ENCODE measurements at places on chromosomes 12 and 14.
A peak's percentile ranks its signal among the peaks of the same experiment; 100 is the strongest.

DNA sequence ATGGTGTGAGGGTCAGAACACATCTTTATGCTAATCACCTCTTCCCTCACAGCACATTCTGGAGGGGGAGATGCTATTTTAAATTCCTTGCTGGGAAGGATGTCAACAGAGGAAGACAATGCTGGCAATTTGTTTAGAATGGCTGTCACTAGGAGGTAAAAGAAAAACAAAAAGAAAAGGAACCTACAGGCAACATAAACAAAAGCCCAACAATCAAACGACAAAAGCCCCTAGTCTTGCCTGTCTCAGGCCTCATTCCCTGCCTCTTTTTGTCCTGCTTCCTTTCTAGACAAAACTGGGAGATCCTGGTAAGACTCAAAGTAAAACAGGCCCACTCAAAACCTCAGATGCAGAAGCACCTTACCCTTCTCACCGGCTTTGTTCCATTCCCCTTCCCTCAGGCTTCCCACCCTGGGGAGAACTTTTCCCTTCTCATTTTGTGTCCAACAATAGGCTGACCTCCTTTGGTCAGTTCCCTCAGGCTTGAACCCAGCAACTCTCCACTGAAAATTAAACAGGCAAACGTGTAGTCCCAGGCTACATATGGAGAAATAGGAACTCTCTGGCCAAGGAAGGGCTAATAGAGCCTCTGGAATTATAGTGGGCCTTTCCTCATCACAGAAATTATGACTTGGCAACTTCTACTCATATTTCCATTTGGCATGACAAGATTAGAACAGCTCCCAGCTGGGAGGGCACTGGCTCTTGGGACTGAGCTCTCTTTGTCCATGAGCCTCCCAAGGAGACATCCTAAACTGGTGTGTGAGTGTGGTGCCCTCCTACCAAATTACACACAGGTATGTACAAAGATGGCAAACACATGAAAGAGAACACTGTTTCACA is 193.0 kb downstream of the MON2 start:
- DNase-seq = no peak

GRCh38 chr12:124422570-124423523 is 128.0 kb downstream of the RFLNA start:
- peak; percentile 82 for DNase-seq

GRCh38 chr12:116434155-116435011 is 124.8 kb upstream of the MAP1LC3B2 start:
- peak; percentile 93 for DNase-seq

DNA sequence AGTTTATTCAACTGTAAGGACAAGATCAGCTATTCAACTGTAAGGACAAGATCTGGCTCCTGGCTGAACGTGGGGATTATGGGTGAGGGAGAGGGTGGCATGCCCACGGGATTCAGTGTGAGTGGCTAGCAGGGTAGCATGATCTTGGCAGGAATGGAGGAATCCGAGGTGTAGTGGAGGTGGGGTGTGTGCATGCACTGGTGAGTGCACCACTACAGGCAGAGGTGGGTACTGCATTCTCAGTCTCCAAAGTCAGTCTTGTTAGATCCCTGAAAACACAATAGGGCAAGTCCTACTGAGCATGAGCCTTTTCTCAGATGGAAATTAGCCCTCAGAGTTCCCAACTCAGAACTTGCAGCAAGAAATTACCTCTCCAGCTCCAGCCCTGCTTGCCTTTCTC is 32.2 kb upstream of the DCD start:
- DNase-seq = no peak

DNA sequence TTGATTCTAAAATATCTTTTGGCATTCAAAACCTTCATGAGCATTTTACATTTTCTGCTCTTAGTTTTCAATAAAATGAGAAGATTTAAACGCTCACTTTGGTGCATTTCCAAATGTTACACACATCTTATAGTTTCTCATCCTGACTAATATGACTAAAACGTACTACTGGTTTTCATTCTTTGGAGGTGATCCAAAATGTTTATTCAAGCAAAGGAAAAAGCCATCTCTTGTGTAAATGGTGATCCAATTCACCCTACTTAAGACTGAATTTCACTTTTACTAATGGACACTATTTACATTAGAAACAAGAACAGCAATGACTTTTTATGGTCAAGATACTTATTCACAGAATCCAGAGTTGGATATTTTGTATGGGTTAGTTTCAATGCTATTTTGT is 86.6 kb downstream of the KITLG start:
- peak; percentile 93 for DNase-seq

DNA sequence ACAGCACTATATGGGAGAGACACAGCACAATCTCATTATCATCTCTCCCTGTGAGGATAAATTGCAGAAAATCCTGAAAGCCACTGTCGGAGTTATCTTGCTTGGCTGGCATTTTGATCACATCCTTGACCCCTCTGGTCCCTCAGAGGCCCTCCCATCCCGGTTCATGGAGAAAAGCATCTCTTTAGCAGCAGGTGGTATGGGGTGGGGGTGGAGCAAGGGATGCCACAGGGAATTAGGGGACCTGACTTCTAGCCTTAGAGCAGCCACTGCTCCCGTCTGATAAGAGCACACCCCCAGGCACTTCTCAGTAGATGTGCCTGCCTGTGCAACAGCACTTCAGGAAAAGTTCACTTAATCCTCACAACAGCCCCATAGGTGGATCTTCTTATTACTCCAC is 38.6 kb downstream of the GRIN2B start:
- DNase-seq = no peak

- DNase-seq = no peak
Measured at GRCh38 chr12:112239020-112239419, 113.7 kb downstream of the TRAFD1 start.

DNA sequence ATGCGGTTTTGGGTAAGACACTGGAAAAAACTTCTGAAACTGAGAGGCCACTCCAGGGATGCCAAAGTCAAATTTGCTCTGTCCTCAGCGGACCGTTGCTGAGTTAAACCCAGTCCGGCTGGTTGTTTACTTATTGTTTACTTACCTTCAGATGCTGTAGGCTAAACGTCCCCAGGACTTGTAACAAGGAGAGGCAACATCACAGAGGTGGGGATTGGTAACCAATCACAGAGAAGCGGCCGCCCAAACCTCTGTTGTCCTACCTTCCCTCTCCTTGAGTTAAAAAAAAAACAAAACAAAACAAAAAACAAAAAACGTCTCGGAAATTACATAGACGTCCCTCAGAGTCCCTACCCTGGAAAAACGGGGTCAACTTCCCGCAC is 380 bp downstream of the ANO2 start:
- DNase-seq = no peak

- no peak for DNase-seq
Measured at GRCh38 chr14:59284059-59284458, 95.6 kb downstream of the DAAM1 start.

DNA sequence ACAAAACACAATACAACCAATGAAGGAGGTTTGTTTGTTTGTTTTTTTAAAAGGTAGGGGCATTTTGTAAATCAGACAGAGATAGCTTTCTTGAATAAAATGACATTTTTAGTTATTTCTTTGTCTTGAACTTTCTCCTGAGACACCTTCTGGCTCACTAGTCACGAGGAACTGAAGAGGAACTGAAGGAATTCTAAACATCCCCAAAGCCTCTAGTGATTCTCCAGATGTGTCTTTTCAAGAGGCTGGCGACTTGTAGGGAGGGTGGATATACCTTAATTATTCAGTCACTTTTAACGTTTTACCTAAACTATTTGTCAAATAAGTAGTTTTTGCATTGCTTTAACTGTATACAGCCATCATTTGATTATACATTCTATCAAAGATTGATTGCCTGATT is 211.2 kb upstream of the LRIG3 start:
- DNase-seq = no peak

DNA sequence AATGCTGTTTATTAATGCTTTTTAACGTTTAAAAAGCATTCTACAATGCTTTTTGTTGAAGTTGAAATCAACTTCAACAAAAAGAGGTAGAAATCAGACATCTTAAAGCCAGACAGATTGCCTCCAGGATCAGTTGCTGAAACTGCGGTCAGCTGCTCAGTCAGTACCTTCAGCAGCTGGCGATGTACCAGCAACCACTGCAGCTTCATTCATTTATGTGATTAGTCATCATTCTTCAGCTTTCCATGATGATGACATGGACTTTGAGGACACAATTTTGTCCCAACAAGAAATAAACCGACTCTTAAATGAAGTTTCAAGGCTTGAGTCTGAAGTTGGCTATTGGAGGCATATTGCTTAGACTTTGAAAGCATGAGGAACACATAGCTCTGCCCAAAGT is 31.5 kb upstream of the NUAK1 start:
- DNase-seq = peak; percentile 87

DNA sequence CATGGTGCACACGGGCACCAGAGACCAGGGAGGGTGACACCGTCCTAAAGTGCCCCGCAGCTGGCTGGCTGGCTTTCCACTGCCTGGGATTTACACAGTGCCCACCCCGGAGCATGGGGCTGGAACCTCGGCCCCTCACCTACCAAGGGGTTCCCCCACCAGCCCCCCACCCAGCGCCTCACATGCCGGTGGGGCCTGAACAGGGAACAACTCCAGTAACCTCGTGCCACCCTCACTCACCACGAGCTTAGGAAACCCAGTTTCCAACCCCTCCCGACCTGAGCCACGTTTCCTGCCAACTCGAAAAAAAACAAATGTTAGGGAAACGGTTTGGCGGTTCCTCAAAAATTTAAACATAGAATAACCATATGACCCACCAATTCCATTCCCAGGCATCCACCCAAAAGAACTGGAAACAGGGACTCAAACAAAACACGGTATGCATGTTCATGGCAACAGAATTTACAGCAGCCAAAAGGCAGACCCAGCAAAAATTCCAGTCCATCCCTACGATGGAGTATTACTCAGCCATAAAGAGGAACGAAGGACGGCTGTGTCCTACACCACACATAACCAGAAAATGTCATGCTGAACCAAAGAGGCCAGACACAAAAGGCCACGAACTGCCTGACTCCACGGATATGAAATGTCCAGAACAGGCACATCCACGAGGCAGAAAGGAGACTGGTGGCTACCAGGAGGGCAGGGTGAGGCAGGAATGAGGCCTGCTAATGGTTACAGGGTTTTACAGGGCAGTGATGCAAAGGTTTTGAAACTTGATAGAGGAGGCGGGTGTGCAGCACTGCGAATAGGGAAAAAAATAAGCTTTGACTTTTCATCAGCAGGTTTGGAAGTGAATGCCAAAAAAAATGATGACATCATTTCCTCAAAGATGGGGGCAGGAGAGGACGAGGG is 68.9 kb downstream of the NCOR2 start:
- DNase-seq = peak; percentile 81

DNA sequence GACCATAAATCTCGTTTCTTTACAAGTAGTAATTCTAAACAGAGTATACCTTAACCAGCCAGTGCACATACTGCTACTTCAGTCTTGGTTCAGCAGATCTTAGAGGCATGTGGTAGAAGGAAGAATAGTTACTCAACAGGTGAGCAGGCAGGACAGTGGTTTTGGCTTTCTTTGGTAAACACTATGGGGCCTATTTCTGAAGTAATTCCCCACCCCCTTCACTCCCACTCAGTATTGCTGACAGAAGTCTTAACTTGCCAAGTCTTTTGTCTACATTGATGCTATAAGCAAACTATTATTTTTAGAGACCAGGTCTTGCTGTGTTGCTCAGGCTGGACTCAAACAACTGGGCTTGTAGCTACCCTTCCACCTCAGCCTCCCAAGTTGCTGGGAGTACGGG is 68.5 kb downstream of the FBXO34 start:
- DNase-seq = no peak

DNA sequence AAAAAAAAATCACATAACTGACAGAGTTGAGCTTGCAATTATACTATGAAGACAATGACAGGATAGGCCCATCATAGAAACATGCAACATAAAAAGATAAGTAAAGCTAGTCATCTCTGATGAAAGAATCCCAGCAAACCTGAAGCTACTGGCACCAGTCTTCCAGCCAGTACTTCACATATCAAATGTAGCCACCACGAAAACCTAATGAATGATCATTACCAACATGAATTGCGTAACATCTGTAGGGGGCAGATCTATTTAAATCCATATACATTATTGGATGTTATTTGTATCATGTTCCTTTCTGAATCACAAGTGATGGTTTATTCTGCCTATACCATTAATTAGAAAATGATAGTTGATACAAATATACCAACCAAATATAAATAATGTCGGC is 73.9 kb downstream of the BCAT1 start:
- no peak for DNase-seq

- DNase-seq = no peak
Measured at GRCh38 chr12:93882763-93883162, 205.6 kb downstream of the CRADD start.

DNA sequence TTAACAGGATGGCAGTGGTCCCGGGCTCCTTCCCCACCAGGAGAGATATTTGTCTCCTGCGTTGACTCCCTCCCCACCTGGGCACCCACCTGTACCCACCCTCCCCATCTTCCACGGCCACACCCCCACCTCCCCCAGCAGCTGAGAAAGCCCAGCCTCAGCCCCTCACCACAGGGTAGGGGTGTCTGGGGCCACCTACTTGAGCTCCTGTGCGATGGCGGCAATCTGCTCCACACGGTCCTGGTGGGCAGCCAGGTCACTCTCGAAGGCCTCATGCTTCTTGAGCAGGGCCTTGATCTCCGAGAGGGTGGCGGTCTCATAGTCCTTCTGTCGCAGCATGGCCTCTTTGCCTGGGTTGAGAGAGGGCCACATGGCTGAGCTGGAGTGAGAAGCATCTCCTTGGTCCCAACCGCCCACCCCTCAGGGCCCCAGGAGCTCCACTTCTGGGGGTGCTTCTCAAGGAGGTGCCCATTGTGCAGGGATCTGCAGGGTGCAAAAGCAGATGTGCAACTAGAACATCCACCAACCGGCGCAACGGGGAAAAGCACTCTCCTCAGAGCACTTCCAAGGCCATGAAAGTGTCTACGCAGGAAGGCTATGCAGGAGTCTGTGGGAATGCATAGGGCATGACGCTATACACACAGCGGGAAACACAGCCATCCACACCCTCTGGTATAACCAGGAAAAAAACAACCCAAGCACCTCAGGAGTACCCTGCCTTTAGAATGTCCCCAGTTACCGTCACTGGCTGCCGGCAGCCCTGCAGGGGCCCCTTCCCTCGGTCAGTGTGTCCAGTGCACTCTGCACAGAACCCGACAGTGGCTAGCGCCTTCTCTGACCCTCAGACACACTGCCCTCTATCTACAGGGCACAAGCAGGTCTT is 92.6 kb upstream of the ZFP36L1 start:
- no peak for DNase-seq

DNA sequence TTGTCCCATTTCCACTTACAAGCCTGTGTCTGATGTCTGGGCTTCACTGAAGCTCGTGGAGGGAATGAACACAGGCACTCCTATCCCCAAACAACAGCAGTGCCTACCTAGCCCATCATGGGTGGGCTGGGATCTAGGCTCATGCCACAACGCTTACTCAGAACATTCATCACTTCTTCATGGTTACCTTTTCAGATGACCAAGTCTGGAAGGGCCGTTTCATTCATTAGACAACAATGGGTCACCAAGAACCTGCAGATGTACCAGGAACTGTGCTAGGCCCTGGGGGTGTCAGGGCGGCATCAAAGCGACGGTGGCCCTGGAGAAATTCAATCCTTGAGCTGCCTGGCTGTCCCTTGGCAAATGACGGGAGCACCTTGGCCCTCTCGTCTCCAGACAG is 64.9 kb upstream of the FZD10 start:
- DNase-seq = no peak

- DNase-seq = no peak
Measured at GRCh38 chr12:25384893-25385248, 134.1 kb upstream of the KRAS start.
